Occipital lobe (tissue), 3 donors: ENCODE measurements at places on chromosomes 1 and 21.

DNA sequence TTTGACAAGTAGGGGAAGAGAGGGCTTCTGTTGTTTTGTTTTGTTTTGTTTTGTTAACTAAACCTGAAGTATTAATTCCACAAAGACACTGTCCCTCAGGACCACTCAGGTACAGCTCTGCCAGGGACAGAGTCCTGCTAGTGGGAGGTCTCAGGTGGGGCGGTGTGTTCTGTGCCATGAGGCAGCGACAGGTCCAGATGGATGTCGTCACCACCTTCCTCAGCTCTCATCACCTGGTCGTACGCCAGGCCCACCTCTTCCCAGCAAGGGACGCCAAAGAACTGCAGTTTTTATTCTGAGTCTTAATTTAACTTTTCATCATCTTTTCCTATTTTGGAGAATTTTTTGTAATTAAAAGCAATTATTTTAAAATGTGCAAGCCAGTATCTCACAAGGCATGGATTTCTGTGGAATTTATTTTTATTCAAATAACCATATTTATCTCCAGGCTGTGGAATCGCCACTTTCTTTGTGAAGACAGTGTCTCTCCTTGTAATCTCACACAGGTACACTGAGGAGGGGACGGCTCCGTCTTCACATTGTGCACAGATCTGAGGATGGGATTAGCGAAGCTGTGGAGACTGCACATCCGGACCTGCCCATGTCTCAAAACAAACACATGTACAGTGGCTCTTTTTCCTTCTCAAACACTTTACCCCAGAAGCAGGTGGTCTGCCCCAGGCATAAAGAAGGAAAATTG lies 62.5 kb downstream of the POFUT2 start:
- DNase-seq: no peak

GRCh38 chr1:38558500-38559445 lies 300.8 kb downstream of the RRAGC start:
- no peak for DNase-seq

DNA sequence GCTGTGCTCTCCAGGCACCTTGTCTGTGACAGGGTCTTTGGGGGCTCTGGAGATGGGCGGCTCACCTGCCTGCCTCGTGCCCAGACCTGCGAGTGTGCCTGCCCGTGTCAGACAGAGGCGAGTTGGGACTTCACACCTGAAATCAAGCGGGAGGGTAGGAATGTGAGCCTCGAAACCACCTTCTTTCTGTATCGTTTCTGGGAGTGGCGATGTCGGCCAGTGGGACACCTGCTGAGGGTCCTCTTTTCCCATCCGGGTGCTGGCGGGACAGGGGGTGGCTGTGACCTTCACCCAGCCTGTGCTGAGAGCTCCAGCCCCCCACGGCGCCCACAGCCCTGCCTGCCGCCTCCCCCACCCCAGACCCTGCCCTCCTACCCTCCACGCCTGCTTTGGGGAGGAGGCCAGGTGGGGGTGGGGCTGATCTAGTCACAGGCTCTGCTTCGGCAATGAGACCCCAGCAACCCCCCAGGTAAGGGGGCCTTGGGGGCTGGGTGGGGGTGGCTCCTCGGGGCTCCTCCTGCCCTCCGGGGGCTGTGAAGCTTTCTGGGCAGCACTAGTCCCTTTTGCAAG lies 15.6 kb upstream of the FAAP20 start:
- DNase-seq: no peak

- no peak for DNase-seq
Measured at GRCh38 chr1:226625832-226626576, 77.4 kb downstream of the STUM start.

- DNase-seq: no peak
Measured at GRCh38 chr21:42384989-42385388, 10.9 kb downstream of the TMPRSS3 start.

- no peak for DNase-seq
Measured at GRCh38 chr1:192869308-192869940, 60.6 kb downstream of the RGS2 start.

DNA sequence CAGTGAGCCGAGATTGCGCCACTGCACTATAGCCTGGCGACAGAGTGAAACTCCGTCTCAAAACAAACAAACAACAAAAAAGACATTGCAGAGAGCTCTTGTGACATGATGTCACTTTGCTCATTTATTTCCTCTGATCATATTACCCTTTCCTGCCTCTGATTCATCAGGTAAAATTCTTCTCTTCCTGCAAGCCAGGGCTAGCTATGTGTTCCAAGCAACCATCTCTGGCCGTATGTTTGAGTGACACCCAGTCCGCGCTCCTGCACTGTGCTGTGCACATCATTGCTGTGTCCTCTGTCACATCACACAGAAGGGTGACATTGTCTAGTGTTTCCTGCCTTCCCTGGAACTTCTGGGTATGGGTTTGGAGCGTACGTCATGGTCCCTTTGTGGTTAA lies 251.3 kb downstream of the PCP4 start:
- DNase-seq: no peak

GRCh38 chr1:66557157-66557556 lies 23.2 kb downstream of the SGIP1 start:
- DNase-seq: no peak

DNA sequence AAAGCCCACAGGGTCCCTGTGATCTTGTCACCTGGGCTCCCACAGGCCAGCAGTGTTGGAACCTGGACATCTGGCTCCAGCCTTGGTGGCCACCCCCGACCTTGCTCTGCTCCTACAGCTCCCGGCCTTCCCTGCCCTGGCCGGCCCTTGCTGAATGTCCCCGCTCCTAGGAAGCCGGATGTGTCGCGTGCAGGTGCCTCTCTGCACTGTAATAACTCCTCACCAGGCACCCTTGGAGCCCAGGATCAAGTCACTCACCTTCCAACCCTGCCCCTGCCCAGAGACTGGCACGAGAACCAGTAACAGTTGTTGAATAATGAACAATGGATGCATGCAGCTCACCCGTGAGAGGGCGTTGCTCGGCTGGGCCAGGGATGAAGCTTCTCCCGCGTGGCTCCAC lies 12.1 kb downstream of the PDE9A start:
- no peak for DNase-seq
